Forelimb muscle (tissue), 1 donor: ENCODE measurements at places on chromosomes 16 and 17. TPM values are rescaled to one million over a fixed set of nuclear protein-coding genes. Genes with fewer than 3 reads are reported as not detected.

Gene OR1A1
- polyA plus RNA-seq, result not detected

Gene TEKT5
- 0.20 TPM for polyA plus RNA-seq

Gene TMEM231
- polyA plus RNA-seq, result 6.1 TPM

Gene NDRG4
- polyA plus RNA-seq, result 11.7 TPM

Gene RASL10B
- 3.1 TPM for polyA plus RNA-seq

Gene CES1
- polyA plus RNA-seq, result 0.34 TPM

Gene FBXW10B
- 1.7 TPM for polyA plus RNA-seq

Gene XAF1
- polyA plus RNA-seq, result 10.0 TPM

Gene CDH16
- polyA plus RNA-seq, result not detected

Gene ANKRD11
- 55.7 TPM for polyA plus RNA-seq

Gene CARD14
- 0.92 TPM for polyA plus RNA-seq

Gene DNAH17
- 2.7 TPM for polyA plus RNA-seq

Gene NEUROD2
- 0.05 TPM for polyA plus RNA-seq

Gene CD300H
- not detected for polyA plus RNA-seq

Gene APOBR
- 0.67 TPM for polyA plus RNA-seq

Gene TMEM238L
- 0.23 TPM for polyA plus RNA-seq

Gene CTRL
- 4.3 TPM for polyA plus RNA-seq

Gene CASKIN2
- polyA plus RNA-seq, result 20.1 TPM

Gene RNF151
- polyA plus RNA-seq, result not detected

Gene PTX4
- 0.53 TPM for polyA plus RNA-seq

Gene GPATCH8
- 28.2 TPM for polyA plus RNA-seq

Gene MYO1D
- 5.8 TPM for polyA plus RNA-seq

Gene NT5C
- 41.0 TPM for polyA plus RNA-seq

Gene C17orf78
- not detected for polyA plus RNA-seq

Gene SARM1
- polyA plus RNA-seq, result 5.3 TPM

Gene GID4
- 11.9 TPM for polyA plus RNA-seq

Gene NME1
- polyA plus RNA-seq, result 45.9 TPM
